ENCODE measurements at places on chromosomes 2 and 18.

DNA sequence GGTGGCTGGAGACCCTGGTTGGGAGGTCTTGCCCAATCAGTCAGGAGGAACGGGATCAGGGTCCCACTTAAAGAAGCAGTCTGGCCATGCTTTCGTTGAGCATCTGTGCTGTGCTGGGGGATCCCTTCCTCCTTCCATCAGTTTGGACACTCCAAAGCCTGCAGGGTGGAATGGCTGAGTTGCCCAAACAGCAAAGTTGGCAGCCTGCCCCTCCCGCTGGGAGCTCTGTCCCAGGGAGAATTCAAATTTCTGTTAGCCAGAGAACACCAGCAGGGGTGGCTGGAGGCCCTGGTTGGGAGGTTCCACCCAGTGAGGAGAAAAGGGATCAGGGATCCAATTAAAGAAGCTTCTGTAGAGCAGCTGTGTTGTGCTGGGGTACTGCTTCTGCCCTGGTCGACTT, 96.9 kb upstream of the CTAGE1 start:
- no peak for DNase-seq

DNA sequence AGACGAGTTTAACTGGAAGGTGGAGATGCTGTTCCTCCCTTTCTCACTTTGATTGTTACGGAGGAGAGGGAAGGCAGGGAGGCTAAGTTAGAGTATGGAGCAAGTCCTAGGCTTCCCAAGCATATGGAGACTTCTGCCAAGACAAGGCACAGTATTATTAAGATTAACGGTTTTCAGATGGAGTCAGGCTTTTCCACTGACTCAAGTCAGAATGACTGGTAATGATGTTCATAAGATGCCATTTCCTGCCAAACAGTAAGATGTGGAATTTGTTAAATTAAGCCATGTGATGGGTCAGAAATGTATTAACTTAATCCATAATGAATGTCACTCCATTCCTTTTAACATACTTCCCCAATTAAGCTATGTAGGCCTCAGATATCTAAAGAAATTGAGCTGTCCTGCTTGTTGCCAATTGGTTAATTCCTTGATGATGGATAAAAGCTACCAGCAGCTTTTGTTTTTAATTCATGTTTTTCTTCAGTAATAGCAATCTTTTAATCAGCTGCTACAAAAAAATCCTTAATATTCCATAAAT, 383.7 kb downstream of the ZNF521 start:
- DNase-seq: no peak

DNA sequence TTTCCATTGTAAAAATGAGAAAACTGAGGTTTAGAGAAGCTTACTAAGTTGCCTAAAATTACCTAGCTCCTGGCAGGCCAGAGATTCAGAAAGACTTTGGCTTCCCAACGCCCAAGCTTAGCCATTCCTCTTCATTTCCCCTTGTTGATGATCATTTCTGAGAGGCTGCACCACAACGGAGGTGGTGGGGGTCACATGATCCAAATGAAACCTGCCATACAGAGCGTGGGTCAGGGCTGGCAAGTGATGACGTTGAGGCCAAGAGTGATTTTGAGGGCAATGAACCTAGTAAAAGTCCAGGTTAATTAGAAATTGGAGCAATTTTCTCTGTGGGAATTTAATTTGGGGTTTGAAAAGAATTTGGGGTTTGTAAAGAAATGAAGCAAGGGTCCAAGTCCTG, 109.9 kb downstream of the TMEM182 start:
- DNase-seq: no peak

DNA sequence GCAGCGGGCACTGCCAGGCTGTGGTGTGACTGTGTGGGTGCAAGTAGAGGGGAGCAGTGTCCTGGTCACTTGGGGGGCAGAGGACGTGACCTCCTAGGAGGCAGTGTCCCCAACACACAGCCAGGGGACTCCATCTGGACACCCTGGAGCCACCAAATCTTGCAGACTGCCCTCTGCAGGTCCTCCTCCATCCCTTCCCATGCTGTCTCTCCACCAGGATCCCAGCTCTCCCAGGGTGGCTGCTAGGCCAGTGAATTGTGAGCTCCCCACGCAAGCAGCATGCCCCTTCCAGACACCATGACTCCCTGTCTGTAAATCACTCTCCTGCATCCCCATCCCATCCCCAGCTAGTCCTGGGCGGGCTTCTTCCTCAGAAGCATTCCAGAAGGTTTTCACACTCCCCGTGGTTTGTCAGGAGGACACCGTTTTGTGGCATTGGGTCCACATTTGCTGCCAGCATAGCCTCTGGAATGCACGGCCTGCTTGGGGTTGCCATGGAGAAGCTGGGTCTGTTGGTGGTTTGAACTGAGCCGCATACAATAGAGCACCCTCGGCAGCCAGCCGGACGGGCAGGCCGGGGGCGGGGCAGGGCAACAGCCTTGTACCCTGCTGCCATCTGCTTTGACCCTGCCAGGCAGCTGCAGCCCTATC, 210.7 kb downstream of the KLHL29 start:
- DNase-seq: no peak

DNA sequence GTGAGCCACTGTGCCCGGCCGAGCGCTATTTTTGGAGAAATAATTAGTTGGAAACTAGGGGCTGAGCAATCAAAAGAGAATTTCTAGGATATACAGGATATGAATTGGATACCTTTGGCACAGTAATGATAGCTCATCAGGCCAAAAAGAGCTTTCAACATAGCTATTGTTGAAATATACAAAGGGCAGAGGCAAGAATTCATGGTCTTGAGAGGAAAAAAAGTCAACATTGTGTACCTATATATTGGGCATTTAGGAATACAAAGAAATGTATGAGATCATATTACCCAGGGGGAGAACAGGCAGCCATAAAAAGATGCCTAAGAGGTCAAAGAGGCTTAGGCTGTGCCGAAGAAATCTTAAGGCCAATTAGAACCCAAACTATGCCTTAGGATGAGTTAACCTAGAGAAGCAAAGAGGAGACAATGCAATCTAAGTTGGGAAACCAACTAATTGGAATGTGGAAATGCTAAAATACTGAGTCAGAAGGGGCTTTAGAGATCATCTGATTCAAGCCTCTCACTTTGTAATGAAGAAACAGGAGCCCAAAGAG, 99.0 kb downstream of the RBBP8 start:
- no peak for DNase-seq

GRCh38 chr2:180905461-180905860, 74.9 kb upstream of the UBE2E3 start:
- no peak for DNase-seq

DNA sequence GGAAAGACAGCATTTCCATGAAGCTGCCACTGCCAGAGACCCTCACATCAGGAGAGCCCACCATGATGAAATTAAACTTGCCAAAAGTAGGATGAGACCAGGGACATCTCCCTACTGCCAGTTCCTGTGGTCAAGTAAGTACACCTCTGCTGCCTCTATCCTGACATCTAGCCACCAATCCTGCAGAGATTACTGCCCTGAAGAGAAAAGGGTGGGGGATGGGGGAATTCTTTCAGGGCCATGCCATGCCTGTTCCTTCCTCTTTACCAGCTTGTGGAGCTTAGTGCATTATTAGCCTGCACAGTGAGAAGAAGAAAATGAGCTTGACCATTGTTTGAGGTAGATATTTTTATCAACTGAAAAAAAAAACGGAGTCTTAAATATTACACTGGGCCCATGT, 397.2 kb upstream of the CDH2 start:
- no peak for DNase-seq

GRCh38 chr18:331221-331821, 63.5 kb upstream of the THOC1 start:
- no peak for DNase-seq

DNA sequence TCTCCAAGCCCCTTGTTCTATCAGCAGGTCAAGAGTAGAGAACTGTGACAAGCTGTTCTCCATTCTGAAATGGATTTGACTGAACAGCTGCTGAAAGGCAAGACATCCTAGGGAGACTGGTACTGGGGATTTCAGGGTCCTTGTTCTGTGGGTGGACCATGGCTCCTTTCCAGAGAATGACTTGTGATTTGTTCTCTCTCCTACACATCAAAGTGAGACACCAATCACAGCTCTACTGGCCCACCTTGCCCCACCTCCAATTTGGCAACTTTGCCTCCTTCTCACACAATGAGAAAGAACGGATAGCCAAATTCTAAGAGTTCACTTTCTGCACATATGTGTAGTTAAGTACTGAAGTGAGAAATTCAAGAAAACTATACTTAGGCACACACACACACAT, 67.4 kb downstream of the BCL11A start:
- no peak for DNase-seq

DNA sequence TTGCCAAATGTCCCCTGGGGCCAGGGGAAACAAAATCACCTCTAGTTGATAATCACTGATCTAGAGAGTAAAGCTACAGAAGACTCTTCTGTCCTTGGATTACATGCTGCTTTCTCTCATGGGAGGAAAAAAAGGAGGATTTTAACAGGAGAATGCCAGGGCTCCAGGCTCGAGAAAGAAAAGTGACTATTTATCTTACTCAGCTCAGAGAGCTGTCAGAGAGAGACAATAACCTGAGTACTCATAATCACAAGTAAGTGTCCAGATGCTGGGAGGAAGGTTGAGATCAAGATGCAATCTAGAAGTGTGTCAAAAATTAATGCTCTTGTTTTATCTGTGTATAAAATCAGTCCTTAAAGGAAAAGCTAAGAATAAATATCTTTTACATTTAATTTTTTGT, 133.3 kb downstream of the PTRHD1 start:
- no peak for DNase-seq

DNA sequence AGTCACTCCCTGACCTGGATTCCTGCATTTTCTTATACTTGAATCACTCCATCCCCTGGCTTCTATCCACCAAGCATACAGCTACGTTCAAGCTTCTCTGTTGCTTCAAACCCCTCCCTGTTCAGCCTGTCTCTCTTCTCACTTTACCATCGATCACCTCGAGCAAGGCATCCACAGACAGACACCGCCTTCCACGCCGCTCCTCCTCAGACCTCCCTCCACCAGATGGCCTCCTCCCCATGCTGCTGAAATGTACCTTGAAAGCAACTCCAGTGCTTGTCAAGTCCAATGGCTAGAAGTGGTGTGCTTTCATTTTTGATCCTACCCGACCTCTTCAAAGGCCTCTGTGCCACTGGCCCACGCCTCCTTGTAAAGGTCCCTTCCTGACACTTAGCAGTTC, 131.3 kb upstream of the ACAA2 start:
- no peak for DNase-seq

- no peak for DNase-seq
Observed at GRCh38 chr2:64362562-64363026, 91.4 kb upstream of the LGALSL start.

All from NCI-H2081 treated with DMSO at 0.1 percent for 48 hours (cell line).